Mesothelial cell of epicardium (in vitro differentiated cells): ENCODE measurements at places on chromosomes 6 and 20. TPM values are rescaled to one million over a fixed set of nuclear protein-coding genes. Genes with fewer than 3 reads are reported as not detected.

- no peak for DNase-seq
These were observed 41.0 kb downstream of the GPLD1 start for GRCh38 chr6:24448396-24448795.

Gene MAP3K5
- 8.3 to 9.5 TPM (median 8.9 TPM) in 3 replicates for total RNA-seq

Gene CTCFL
- total RNA-seq, result 0.23 to 0.33 TPM (median 0.27 TPM) in 3 replicates

GRCh38 chr20:48791666-48792071 is 36.1 kb downstream of the PREX1 start:
- no peak for DNase-seq

DNA sequence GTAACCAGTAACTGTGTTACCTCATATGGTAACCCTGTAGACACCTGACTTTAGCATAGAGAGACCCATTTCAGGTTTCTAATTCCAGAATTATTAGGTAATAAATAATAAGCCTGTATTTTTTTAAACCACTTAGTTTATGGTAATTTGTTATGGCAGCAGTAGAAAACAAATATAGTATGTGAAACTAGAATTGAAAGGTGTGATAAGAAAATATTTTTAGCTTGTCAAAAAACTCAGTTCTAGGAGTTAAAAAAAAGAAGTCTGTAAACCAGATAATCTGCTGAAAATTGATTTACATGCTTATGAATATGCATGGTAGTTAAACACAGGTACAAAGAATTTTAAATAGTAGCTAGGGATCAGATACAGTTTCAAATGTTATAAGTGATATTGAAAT is 695.0 kb upstream of the GJE1 start:
- DNase-seq, result no peak

Gene CLVS2
- total RNA-seq, result 0.11 to 0.27 TPM (median 0.24 TPM) in 3 replicates

DNA sequence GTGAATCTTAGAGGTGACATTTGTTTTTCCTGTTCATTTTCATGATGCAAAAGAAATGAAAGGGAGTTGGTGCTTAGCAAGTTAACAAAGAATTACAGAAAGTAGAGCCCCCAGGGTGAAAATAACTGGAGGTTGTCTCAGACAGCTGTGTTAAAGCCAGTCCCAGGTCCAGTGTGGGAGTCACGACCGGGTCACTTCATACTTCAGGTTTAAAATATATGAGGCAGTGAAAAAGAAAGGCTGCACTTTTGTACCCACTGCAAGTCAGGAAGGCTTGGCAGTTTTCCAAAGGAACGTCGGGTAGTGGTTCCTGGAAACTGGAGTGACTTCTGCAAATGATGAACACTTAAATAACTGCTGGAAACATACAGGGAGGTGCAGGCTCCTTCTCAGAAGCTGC is 91.5 kb upstream of the THBS2 start:
- DNase-seq, result no peak

- no peak for DNase-seq
These were observed 14.0 kb downstream of the GMDS start for GRCh38 chr6:2231438-2231837.

DNA sequence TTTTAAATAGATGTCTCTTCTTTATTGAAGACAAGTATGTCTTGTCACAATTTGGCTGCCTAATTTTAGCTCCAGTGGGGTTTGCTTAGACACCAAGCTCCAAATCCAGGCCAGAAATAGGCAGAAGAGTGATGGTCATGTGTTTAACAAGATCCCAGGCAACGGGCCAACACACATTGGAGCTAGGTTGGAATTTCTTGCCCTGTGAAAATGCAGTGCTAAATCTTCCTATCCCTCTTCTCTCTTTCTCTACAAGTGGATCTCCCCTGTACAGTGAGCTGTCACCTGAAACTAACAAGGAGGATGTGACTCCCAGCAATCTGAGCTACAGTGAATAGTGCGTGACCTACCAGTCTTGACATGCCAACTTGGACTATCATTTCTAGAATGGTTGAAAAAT is 65.3 kb upstream of the VGLL2 start:
- DNase-seq, result no peak

Gene WFDC12
- not detected in 3 replicates for total RNA-seq

Gene ZSCAN16
- 9.1 to 11.7 TPM (median 11.3 TPM) in 3 replicates for total RNA-seq

DNA sequence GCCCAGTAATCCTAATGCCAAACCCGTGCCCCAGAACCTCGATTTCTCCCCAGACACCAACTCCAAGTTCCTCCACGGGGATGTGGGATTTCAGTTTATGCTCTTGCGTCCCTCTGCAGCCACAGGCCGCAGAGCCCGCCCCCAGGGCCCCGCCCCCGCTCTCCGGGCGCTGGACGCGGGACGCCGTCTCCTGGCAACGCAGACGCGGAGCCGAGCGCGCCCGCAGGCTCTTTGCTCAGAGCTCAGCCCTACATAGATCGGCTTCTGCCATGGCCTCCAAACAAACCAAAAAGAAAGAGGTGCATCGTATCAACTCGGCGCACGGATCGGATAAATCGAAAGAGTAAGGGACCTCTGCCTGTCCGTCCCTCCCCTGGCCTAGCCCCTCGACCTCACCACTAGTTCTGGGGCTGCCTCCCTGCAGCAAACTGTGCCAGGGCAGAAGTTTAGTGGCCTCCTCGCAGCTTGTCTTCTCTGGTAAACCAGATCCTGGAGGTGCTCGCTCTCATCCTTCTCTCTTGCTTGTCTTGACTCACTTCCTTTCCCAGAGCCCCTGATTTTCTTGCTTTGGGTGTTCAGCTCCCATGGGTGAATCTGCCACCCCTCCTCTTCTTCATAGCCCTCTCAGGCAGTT is at the start of gene ADGB:
Gene ADGB (plus strand): TSS at position 201 of the 634 bp plus-strand sequence. CDS start 69 bp downstream, at position 270.
- peak; percentile 81 for DNase-seq

Gene SLC17A1
- total RNA-seq, result not detected in 3 replicates

Gene FAM83C
- 0.07 TPM in 1 of 3 replicates, not detected in the others for total RNA-seq

- no peak for DNase-seq
These were observed 45.8 kb downstream of the SNX9 start for GRCh38 chr6:157868835-157869234.

Gene NRN1
- total RNA-seq, result not detected in 3 replicates

Gene DOK5
- total RNA-seq, result 3.3 to 3.7 TPM (median 3.7 TPM) in 3 replicates

DNA sequence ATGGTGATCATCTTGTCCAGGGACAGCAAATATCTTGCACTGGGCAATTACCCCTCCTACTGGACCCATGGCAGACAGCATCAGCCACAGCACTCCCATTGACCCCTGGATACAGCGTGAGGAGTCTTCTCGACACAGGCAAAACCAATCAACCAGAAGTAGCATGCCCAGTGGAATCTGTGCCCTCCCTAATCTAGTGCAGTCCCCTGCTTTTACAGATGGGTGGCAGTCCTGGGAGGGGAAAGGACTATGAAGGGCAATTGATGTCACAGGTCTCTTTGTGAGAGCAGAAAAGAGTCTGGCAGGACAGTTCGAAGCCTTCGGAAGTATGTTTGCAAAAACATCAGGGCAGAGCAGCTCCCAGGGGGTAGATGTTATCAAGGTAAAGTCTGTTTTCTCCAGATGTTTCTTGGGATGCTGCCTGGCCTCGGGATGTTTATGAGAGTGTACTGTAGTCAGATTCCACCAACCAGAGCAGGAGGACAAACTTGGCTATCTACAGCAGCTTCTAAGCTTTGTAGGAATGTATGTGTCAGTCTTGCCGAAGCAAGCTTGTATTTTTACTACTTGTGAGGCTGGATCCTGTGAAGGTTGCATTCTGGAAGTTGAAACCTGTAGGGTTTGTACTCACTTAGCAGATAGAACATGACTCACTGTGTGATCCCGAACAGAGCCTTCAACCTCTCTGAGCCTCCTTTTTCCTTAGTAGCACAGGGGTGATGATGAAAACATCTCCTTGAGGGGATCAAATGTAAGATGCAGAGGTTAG is 63.0 kb upstream of the MYL9 start:
- DNase-seq, result no peak

- no peak for DNase-seq
These were observed 59.1 kb downstream of the CEP43 start for GRCh38 chr6:167058261-167058660.

DNA sequence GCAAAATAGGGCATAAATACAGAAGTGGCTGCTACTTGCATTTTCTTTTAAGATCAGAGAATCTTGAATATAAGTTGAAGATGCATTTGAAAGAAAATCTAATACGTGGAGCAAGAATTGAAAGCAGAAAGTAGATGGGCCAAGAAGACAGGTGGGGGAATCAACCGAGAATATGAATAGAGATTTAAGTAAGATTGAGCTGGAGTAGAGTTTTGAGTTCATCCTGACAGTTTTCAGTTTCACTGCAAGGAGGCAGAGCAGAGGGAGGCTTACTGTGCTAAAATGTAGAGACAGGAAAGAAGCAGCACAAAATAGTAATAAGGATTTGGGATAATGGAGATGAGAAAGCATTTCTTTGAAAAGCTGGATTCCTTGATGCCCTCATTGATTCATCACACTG is 214.5 kb downstream of the GJA1 start:
- no peak for DNase-seq

GRCh38 chr6:39209360-39209811 is 19.9 kb downstream of the KCNK5 start:
- no peak for DNase-seq

Gene LRRN4
- 75.4 to 89.5 TPM (median 78.8 TPM) in 3 replicates for total RNA-seq

Gene C6orf15
- not detected in 3 replicates for total RNA-seq

- peak; percentile 61 for DNase-seq
These were observed 292.6 kb upstream of the MARCKS start for GRCh38 chr6:113564371-113565171.

GRCh38 chr6:76876922-76877553 is 586.3 kb downstream of the HTR1B start:
- DNase-seq, result peak; percentile 71

DNA sequence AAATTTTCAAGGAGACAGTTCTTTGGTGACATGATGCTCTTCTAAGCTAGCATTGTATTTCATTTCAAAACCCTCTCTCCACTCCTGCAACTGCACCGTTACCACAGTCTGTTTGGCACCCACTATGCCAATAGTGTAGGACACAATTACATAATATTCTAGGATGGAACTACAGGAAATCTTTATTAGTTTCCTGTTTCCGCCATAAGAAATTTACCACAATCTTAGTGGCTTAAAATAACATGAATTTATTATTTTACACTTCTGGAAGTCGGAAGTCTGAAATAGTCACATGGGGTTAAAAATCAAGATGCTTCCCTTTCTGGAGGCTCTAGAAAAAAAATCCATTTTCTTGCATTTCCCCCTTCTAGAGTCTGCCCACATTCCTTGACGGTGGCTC is 733.1 kb downstream of the HDGFL1 start:
- DNase-seq, result no peak

DNA sequence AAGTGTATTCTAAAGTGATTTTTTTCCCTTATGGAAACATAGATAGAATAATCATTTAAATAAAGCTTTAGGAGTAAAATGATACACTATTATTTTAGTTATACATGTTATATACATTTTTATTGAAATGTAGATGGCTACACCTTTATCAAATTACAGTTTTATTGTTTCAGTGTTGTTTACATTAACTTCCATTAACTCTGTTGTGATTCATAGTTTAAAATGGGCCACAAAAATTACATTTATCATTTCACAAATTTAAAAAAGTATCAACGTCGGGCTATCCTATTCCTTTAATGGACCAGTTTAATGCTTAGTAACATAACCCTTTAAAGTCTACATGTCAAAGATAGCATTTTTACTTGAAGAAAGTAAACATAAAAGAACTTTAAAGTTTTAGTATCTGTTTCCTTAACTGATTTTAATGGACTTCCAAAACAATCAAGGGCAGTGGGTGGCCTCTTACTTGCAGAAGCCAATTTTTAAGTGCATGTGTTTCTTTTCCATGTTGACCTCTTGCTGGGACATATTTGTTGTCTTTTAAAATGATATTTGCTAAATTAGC is 47.8 kb upstream of the FLRT3 start:
- DNase-seq, result no peak

Gene ADGRG6
- total RNA-seq, result 33.5 to 36.6 TPM (median 35.4 TPM) in 3 replicates

Gene OVOL2
- total RNA-seq, result 7.3 to 8.6 TPM (median 8.5 TPM) in 3 replicates

Gene SRC
- 81.2 to 85.2 TPM (median 81.3 TPM) in 3 replicates for total RNA-seq

Gene CAGE1
- 0.09 to 0.18 TPM (median 0.09 TPM) in 3 replicates for total RNA-seq

Gene MDFI
- total RNA-seq, result 146 to 149 TPM (median 148 TPM) in 3 replicates

Gene KCNK16
- not detected in 3 replicates for total RNA-seq

Gene COX4I2
- total RNA-seq, result 0.34 TPM in 1 of 3 replicates, not detected in the others

Gene MOG
- total RNA-seq, result 0.65 to 1.4 TPM (median 0.82 TPM) in 3 replicates

DNA sequence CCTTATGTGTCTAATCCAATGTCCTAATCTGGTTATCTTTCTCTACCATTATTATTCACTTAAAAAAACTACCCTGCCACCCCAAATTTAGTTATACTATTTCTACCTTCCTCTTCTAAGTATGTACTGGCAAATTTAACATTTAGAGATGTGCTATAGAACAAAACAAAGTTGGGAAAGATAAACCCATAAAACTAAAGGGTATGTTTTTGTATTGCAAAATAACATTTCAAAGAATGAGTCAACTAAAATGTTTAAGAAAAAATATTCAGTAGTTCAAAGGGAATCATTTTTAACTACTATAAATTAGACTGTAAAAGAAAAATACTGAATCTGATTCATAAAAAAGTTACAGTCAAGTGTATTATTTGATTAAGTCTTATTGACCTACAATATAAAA is 103.0 kb downstream of the LMBRD1 start:
- no peak for DNase-seq
